Stimulated activated CD8-positive, alpha-beta memory T cell treated with anti-CD3 and anti-CD28 coated beads, Interleukin-7, amount 100 ng/mL, for 4 hours (primary cell): ENCODE measurements at places on chromosomes 4 and X.

DNA sequence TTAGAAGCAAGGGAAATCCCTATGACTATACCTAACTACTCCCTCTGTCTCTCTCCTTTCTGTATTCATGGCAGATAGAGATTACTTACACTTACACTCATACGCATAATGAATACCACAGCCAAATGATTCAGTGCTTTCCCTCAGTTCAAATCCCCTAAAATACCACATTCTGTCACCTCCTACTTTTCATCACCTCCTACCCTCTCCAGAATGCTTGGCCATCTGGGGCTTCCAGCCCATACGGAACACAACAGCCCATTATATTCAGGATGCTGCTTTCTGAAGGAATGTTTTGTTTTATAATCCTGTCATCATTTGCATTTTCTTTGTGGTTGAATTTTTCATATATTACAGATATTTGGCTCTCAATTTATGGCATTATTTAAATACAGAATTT, 361.6 kb downstream of the GRIA2 start:
- DNase-seq = no peak

GRCh38 chr4:150082241-150082640, 4.0 kb downstream of the DCLK2 start:
- no peak for DNase-seq

- no peak for DNase-seq
Measured at GRCh38 chrX:51747671-51748070, 4.4 kb downstream of the GSPT2 start.

DNA sequence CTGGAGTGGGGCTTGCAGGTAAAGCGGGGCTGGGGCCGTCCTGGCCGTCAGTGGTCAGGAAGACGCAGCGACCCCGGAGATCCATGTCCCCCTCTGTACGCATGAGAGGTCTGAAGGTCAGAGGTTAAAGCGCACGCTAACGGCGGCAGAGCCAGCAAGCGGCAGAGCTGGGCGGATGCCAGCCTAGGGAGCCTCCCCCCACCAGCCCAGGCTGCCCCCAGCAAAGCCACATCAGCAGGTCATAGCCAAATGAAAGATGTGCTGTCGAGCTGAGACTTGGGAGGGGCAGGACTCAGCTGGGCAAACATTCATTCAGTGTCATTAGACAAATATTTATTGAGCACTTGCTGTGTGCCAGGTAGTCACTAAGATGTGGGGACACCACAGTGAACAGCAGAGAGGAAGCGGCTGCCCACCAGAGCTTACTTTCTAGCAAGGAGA, 593 bp upstream of the JAKMIP1 start:
- DNase-seq = no peak

GRCh38 chr4:159410076-159410777, 307.3 kb downstream of the RAPGEF2 start:
- no peak for DNase-seq
